ENCODE measurements at places on chromosomes 13 and 19. TPM values are rescaled to one million over a fixed set of nuclear protein-coding genes. Genes with fewer than 3 reads are reported as not detected.

KLK8 gene
- not detected for total RNA-seq

TMEM147 gene
- total RNA-seq: 101 TPM

IFNL1 gene
- total RNA-seq: not detected

CYP2A7 gene
- total RNA-seq: not detected

GJB2 gene
- total RNA-seq: 0.07 TPM

DLL3 gene
- 0.23 TPM for total RNA-seq
